Left colon (tissue), 2 donors: ENCODE measurements at places on chromosomes 1 and 21. TPM values are rescaled to one million over a fixed set of nuclear protein-coding genes. Genes with fewer than 3 reads are reported as not detected.
A peak's percentile ranks its signal among the peaks of the same experiment; 100 is the strongest.

GRCh38 chr1:18123467-18123992 is 15.9 kb downstream of the IGSF21 start:
- DNase-seq = no peak

DNA sequence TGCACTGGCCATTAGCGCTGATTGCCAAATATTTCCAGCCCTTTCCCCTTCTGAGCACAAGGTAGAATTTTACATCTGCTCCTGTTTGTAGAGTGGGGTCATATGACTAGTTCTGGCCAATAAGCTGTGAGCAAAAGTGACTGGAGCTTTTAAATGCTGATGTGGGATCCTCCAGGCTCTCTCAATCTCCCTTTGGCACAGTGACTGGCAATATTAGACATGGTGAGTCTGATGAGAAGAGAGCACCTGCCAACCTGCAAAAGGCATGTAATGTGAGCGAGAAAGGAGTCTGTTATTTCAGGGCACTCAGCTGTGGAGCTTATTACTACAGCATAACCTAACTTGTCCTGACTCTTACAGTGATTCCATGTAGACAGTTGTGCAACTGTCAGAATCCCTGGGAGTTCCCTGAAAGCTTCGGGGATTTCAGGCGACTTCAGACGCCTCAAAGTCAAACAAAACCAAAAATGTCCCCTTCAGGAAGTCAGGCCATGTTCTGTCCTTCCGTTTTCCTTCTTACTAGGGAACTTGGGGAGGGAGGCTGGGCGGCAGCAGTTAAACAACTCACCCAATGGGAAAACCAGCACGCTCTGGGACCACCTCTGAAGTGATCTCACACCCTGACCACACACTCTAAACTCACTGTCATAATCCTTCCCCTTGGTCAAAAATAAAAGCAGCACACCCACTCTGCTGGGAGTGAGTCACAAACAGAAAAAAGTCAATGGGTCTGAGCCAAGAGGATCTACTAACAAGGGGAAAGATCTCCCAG is 3.6 kb upstream of the RASSF5 start:
- peak; percentile 46 for DNase-seq

DNA sequence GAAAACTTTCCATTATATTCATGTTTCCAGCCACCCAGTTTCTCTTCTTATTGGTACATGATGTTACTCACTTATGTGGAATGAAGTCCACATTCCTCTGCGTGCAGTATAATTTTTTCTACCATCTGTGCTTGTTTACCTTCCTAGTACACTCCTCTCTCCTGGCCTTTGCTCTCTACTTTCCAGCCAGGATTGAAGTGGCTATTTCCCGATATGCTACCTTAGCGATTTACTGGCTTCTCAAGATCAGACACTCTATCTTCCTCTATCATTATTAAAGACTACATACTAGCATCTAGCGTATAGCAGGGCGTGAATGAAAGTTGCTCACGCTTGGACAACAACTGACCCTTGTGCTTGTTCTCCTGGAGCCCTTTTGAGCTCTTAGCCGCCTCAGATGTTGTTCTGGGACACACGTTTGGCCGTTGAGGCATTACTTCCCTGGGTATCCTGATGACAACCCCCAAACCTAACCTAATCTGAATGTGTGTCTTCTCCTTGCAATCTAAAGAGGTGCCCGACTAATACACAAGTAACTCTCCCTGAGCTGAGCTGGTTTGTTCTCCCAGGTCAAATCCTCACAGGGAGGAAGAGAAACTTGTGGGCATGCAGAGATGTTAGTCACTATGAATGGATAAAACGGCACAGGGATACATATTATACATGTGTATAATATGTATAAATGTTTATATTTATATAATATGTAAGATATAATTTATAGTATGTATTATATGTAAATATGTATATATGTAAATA is 13.4 kb upstream of the MTARC2 start:
- DNase-seq = no peak

OPRD1 gene
- 0.09 TPM for total RNA-seq

GRCh38 chr21:39020751-39021477 is 162.3 kb downstream of the PSMG1 start:
- DNase-seq = no peak

RNF186 gene
- 50.3 TPM for total RNA-seq

C1orf94 gene
- not detected for total RNA-seq

- DNase-seq = no peak
These were observed 338.2 kb downstream of the ASTN1 start for GRCh38 chr1:176826265-176826664.

- no peak for DNase-seq
These were observed 122.8 kb downstream of the PLPP3 start for GRCh38 chr1:56456435-56457101.

MAP3K21 gene
- total RNA-seq = 16.3 TPM

DNA sequence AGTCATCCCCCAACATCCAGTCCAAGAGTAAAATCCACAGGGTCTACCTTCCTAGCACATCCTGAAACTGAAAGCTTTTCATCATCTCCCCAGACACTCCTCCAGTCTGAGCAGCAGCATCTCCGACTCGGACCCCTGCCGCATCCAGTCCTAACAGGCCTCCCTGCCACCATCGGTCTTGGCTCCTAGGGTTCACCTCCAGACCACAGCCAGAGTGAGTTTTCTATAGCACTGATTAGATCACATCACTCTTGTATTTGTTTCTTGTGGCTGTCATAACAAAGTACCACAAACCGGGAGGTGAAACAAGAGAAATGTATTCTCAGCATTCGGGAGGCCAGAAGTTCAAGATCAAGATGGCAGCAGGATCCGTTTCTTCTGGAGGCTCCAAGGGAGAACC is 187.8 kb downstream of the TOMM20 start:
- DNase-seq = no peak

C1orf232 gene
- total RNA-seq = not detected

DNA sequence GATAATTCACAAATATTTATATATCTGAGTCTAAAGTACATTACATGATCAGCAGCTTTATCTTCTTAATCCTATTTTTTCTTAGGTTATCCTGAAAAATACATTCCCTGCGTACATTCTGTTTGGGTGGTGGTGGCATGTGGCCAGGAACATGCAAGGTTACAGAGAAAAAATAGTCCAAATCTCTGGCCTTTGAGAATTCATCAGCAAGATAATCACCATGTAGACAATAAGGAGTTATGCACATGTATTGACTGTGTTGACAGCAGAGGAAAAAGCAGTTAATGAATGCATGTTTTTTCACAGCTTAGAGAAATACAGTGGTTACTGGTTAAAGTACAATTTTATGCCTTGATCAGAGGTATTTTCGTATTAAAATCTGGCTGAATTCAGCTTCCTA is 49.0 kb downstream of the ABCA4 start:
- no peak for DNase-seq

GRCh38 chr1:29845910-29846309 is 609.6 kb downstream of the PTPRU start:
- no peak for DNase-seq

- no peak for DNase-seq
These were observed 776.5 kb downstream of the KCNT2 start for GRCh38 chr1:195831789-195832188.

GRCh38 chr1:187509091-187509490 is 680.3 kb downstream of the PLA2G4A start:
- DNase-seq = no peak
